SIG-M5 (cell line): ENCODE measurements at places on chromosomes 3 and 15.

- DNase-seq = no peak
These were observed 30.1 kb upstream of the MNS1 start for GRCh38 chr15:56495053-56495452.

- no peak for DNase-seq
These were observed 85.9 kb upstream of the ABHD2 start for GRCh38 chr15:89002281-89002761.

GRCh38 chr3:119279101-119279554, 15.1 kb upstream of the ARHGAP31 start:
- no peak for DNase-seq

GRCh38 chr15:71325481-71325880, 210.2 kb downstream of the THSD4 start:
- no peak for DNase-seq

GRCh38 chr3:165133188-165133899, 55.0 kb upstream of the SI start:
- no peak for DNase-seq
